ENCODE measurements at places on chromosomes 6 and 20.

DNA sequence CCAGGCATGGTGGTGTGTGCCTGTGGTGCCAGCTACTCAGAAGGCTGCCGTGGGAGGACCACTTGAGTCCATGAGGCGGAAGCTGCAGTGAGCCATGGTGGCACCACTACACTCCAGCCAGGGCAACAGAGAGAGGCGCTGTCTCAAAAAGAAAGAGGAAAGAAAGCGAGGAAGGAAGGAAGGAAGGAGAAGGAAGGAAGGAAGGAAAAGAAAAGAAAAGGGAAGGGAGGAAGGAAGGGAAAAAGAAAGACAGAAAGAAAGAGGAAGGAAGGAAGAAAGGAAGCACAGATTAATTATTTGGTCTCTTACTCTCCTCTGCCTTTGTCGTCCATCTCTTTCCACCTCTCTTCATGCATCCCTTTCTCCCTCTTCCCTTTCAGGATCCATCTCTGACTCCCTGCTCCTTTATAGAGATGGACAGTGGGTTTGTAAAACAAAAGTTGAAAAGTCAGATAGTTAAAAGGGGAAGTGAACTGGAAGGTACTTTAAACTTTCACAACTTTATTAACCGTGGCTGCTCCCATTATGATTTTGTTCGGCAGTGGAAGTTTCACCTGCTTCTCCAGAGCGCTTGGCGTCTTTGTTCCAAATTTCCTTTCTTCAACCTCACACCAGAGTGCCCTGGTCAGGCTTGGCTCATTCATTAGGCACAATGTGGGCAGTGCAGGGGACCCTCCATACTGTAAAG lies 1.5 kb downstream of the HLA-DQA1 start:
- DNase-seq, result no peak

GRCh38 chr6:159826968-159827647 lies 27.0 kb downstream of the PNLDC1 start:
- no peak for DNase-seq

GRCh38 chr6:18753076-18753475 lies 365.9 kb downstream of the RNF144B start:
- DNase-seq, result no peak

DNA sequence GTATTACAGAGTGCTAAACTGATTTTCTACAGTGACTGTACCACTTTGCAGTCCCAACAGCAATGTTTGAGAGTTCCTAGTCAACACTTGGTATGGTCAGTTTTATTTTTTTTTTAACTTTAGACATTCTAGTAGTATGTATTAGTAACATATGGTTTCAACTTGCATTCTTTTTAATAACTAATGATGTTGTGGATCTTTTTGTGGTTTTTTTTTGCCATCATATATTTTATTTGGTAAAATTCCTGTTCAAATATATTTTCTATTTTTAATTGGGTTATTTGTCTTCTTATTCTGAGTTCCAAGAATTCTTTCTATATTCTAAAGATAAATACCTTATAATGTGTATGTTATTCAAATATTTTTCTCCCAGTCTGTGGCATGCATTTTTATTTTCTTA lies 189.4 kb upstream of the ECI2 start:
- no peak for DNase-seq

DNA sequence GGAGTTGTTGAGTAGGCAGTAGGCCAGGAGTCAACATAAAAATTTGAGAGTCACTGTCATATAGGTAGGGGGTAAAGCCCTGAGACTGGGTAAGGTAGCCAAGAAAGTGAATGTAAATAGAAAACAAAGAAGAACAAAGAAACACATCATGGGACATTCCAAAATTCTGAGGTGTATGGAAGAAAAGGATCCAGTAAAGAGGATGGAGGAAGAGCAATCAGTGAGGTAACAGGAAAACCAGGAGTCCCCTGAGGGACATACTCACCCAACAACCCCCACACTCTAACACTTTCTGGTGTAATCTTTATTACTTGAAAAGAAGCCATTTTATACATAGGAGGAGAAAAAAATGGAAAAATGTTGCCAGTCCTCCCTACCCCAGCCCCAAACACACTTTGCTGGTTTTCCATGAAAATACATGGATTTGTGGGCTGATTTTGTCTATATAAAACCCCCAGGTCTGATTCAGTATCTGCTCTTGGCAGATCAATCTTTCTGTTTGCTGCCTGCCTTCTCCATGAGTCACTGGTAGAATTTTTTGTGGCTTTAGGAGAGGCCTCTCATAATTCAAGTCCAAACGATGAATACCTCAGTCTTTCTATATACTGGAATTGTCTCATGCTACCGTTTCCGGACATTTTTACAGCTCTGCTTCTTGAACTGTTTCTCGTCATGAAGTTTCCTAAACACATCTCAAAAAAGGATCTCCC lies 271.4 kb upstream of the MAN1A1 start:
- peak; percentile 89 for DNase-seq

- DNase-seq, result no peak
Measured at GRCh38 chr20:32648761-32649650, 24.7 kb downstream of the C20orf203 start.

DNA sequence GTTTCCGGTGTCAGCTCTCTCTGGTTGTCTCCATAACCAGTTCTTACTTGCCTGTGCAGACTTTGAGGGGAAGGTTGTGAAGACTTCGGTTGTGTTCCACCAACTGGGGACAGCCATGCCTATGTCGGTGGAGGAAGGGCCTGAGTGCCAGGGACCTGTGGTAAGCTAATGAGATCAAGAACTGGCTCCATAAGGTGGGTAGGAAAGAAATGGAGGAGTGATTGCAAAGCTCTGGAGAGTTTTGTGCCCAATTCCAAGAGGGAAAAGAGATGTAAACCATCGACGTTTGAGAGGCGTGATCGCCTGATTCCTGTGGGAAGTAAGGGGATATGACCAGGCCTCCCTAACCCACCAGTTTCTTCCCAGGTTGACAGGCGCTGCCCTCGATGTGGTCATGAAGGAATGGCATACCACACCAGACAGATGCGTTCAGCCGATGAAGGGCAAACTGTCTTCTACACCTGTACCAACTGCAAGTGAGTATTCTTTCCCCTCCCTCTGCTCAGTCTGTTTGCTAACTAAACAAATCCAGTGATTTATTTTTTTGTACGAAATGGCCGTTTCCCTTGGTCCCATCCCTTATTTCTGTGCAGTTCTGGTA lies 893 bp downstream of the POLR1H start:
- peak; percentile 33 for DNase-seq

DNA sequence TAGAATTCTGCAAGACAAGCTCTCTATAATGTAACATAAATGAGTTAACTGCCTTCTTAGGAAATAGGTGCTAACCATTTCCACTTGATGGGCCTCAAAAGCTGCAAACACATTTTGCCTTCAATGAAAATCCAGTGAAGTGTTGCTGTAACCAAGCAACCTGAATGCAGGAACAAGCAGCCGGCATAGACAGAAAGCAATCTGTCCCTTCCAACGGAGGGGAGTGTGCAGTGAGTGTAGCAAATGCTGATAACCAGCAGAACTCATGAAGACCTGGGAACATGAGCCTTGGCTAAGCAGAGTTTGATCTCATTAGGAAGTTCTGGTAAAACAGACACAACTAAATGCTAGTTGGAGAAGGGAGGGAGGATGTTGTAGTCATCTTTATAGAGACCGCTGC lies 697.8 kb downstream of the KIF16B start:
- DNase-seq, result no peak

DNA sequence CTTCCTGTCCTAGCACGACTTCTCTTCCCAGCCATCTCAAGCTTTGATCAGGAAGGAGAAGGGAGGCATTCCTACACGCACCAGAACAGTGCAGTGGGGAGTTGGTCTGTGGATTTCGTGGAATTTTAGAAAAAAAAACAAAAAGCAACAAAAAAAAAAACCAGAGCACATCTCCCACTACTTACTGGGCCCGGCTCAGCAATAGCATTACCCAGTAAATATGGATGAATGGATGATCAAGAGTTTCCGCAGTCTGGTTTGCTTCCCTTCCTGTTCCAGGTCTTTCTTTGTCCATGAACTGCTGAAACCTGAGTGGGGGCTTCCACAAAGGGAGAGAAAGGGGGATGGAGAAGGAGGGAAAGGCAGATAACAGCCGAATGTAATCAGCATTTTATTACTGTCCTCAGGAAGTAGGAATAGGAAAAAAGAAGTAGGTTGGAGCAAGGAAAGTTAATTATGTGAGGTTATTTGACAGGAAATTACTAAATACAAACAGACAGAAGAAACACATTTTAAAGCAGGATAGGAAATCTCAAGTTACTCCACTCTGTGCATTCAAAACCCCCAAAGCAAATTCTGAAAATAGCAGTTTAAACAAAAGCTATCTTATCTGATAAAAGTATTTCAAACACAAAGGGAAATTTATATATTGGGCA lies 349.0 kb downstream of the PRL start:
- DNase-seq, result no peak

DNA sequence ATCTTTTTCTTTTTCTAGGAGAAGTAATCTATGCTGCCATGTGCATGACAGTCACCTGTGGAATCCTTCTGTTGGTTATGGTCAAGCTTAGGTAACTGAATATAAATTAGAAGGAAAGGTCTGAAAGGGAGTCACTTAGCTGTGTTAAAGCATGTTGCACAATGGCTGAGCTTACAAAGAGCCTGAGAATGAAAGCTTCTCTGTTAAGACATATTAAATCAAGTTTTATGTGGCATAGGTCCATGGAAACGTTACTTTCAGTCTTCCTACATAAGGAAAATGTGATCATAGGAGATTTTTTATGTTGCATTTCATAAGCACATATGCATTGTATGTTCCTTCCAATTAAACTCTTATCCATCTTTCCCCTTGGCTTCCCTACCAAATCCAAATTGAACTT lies 72.1 kb downstream of the GFRAL start:
- no peak for DNase-seq
